Stimulated activated CD8-positive, alpha-beta memory T cell treated with anti-CD3 and anti-CD28 coated beads, Interleukin-4, amount 100 ng/mL, for 48 hours (primary cell): ENCODE measurements at places on chromosomes 12 and 14.

GRCh38 chr12:112321245-112321644, 61.0 kb downstream of the HECTD4 start:
- DNase-seq = no peak

DNA sequence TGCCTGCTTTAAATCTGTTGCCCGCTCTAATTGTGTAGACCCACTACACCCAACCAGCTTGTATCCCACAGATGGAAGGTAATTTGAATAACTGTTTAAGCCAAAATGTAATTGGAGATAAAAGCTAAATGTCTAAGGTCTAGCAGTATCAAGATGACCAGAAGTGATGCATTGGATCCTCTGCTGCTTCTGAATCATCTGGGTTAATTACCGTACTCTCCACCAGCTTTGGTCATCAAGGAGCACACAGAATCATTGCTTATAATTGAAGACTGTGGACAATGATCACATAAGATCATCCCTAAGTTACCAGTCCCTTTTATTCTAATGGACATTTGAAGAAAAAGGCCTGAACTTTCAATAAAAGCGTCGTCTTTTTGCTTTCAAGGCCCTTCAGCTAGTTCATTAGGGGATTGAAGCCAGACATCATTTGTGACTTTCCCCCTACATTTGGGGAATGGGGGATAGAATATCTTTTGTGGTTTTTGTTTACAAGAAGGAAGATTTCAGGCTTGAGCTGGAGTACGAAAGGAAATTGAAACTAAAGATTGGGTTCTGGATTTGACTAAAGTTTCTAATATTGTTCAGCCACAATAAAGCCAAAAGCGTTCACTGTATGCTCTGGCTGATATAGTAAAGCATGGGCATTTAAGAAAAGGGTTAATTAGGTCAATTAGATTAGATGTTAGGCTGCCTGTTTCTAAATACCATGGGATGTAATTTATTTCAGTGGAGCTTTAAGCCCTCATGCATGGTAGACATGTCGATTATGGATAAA, 123.2 kb downstream of the CHST11 start:
- DNase-seq = no peak

GRCh38 chr12:67811437-67812361, 163.2 kb downstream of the DYRK2 start:
- DNase-seq = no peak

- no peak for DNase-seq
These were observed 47.6 kb downstream of the PHETA1 start for GRCh38 chr12:111321317-111321716.

GRCh38 chr14:100777818-100778525, 47.9 kb upstream of the MEG3 start:
- no peak for DNase-seq

DNA sequence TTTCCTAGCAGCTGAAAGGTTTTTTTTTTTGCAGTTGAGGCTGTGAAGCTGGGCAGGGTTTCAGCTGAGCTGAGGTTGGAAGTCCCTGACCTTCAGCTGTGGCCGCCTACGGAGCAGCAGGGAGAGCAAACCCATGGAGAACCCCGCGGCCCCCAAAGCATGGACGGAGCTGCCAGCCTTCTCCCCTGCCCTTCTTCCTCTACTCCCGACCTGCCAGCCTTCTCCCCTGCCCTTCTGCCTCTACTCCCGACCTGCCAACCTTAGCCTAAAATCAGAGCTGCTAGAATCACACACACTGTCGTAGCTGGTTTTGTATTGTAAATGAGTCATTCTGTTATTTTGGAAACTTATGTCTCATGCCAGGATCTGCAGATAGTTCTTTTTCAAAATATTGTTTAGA, 74.6 kb downstream of the PPP2R5C start:
- no peak for DNase-seq

DNA sequence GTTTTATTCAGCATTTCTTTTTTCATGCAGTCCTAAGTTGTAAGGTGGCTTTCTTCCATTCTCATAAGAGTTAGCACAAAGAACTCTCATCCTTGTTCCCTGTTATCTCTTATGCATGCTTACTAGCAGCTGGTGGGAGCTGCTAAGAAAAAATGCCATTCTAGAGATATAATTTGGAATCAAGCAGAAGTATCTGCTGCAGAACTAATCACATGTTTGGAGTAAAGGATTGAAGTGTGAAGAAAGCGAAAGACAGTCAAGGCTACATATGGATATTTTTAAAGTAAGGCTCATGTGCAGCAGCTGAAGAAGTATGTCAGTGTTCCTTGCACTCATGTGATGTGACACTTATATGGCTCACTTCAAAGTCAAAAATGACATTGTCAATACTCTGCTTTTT, 116.2 kb upstream of the PCED1B start:
- no peak for DNase-seq

- DNase-seq = no peak
These were observed 228.9 kb upstream of the CAND1 start for GRCh38 chr12:67039995-67040860.

DNA sequence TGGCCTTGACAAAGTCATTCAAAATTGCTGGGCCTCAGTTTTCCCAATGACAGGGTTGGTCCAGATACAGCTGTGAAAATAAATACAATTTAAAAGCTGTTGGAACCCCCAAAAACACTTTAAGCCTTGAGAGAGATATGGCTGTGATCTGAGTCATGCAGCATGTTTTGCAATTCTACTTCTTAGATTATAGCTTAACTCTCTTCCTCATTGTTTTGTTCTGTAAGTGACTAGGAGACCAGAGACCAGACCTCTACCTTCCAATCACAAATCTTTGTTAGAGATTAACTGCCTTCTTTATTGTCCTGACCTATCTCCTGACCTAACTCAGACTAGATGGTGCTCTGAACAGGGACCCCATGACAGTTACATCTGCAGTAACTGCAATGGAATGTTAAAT, 198.1 kb downstream of the STXBP6 start:
- no peak for DNase-seq

- no peak for DNase-seq
These were observed 80.5 kb downstream of the TMEM260 start for GRCh38 chr14:56659964-56660551.

GRCh38 chr12:91355150-91356006, 172.8 kb upstream of the DCN start:
- DNase-seq = peak; percentile 54

- DNase-seq = no peak
These were observed 5.1 kb upstream of the TMEM263 start for GRCh38 chr12:106950591-106950990.
